ENCODE measurements at places on chromosomes 16 and 17. TPM values are rescaled to one million over a fixed set of nuclear protein-coding genes. Genes with fewer than 3 reads are reported as not detected.
A peak's percentile ranks its signal among the peaks of the same experiment; 100 is the strongest.

The ZFP1 gene
- polyA plus RNA-seq, result 22.7 TPM

The C16orf95 gene
- polyA plus RNA-seq, result 3.9 TPM

DNA sequence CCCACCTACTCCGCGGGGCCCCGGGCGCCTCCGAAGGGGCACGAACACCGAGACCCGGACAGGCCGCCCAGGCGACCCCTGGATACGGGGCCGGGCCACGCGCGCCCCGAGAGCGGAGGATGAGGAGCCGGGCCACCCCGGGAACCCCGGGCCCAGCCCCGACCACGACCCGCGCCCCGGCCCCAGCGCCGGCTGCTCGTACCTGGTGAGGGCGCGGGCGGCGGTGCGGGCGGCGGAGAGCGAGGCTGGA, 192 bp downstream of the FASN start:
- DNase-seq, result no peak

GRCh38 chr17:20121359-20122253, 112.4 kb downstream of the SPECC1 start:
- DNase-seq, result peak; percentile 26

DNA sequence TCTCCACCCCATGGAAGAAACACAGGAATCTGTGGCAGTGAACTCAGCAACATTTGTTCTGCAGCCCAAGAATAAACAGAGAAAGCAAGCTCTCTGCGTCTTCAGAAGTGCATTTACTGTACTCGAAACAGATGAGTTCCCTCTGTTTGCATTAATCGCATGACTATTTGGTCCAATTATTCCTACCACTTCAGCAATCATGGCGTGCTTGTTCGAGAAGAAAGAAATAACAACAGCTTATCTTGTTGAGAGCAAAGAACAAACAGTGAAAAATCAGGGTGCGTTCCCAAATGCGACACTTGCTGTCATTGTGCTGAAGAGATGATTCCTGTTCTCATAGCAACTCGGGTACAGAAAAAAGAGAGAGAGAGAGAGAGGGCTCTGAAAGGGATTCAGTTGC, 445.3 kb upstream of the MAF start:
- DNase-seq, result peak; percentile 46

The SLC16A11 gene
- polyA plus RNA-seq, result 0.74 TPM

DNA sequence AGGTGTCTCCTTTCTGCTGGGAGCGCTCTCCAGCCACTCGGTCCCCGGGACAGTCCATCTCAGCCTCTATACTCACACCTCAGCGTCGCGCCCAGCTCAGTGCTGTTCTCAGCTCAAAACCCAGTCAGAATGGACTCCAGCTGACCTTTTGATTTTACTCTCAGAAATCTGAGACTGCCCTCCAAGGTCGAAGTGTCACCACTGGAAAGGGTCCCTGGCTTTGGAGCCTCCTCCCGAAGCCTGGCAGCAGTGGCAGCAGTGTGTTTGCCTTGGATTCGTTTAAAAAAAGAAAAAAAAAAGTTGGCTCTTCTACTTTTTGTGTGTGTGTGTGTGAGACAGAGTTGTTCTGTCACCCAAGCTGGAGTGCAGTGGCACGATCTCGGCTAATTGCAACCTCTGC, 10.4 kb downstream of the KLHL36 start:
- DNase-seq, result no peak

The GAST gene
- polyA plus RNA-seq, result not detected

The ZSCAN10 gene
- polyA plus RNA-seq, result not detected

The POLDIP2 gene
- 57.1 TPM for polyA plus RNA-seq

- peak; percentile 80 for DNase-seq
Measured at GRCh38 chr17:50425682-50426471, at the start of gene ACSF2. Gene ACSF2, plus strand, starts transcription at chr17:50426218. Its CDS starts 44 bp downstream, at chr17:50426262.

The CNTNAP4 gene
- 0.21 TPM for polyA plus RNA-seq

DNA sequence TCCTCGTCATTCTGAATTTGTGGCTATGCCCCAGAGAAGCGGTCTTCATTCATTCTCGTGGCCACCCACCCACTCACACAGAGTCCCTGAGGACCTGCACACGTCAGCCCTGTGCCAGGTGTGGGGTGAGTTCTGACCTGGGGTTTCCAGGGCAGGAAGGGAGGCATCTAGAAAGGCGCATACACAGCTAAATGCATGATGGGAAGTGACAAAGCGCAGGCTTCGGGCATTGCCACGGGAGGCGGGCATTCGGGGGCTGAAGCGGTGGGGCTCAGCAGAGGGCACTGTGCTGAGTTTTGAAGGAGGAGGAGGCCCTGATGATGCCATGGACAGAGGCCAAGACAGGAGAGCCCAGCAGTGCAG, 10.9 kb downstream of the UBALD2 start:
- DNase-seq, result no peak

- peak; percentile 88 for DNase-seq
Measured at GRCh38 chr17:48457080-48457836, 27.2 kb upstream of the SKAP1 start.

DNA sequence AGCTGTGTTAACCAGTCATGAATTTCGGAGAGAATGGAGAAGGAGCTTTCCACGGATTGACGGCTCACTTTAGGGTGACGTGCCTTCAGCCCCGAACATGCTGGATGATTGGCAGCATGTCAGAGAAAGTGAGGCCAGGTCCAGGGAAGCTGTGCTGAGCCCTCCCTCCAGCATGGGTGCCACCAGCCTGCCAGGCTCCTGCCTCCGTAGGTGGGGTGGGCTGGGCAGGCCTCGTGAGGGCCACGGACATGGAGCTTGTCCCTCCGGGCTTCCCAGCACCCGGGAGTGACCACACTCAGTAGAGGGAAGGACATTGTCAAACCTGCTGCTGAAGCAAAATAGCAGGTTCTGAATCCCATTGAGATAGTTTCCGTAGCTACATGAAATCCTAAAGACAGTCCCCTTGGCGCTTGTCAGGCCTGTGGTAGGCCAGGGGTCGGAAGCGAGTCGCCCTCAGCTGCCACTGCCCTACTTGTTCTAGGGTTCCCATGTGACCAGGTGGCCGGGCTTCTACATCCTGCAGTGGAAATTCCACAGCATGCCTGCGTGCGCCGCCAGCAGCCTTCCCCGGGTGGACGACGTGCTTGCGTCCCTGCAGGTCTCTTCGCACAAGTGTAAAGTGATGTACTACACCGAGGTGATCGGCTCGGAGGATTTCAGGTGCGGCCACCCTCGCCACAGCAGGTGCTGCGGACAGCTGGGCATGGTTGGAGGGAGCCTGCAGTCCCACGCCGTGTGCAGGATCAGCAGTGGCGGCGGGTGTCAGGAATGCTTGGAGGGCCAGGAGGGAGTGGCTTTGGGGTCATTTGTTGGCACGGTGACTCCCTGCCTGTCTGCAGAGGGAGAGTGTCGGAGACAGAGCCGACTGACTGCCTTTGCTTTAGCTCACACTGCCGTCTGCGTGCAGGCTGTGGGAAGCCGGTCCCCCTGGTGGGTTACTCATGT, 72.3 kb downstream of the SEC14L1 start:
- no peak for DNase-seq

GRCh38 chr16:23414731-23415130, 38.3 kb downstream of the COG7 start:
- no peak for DNase-seq

DNA sequence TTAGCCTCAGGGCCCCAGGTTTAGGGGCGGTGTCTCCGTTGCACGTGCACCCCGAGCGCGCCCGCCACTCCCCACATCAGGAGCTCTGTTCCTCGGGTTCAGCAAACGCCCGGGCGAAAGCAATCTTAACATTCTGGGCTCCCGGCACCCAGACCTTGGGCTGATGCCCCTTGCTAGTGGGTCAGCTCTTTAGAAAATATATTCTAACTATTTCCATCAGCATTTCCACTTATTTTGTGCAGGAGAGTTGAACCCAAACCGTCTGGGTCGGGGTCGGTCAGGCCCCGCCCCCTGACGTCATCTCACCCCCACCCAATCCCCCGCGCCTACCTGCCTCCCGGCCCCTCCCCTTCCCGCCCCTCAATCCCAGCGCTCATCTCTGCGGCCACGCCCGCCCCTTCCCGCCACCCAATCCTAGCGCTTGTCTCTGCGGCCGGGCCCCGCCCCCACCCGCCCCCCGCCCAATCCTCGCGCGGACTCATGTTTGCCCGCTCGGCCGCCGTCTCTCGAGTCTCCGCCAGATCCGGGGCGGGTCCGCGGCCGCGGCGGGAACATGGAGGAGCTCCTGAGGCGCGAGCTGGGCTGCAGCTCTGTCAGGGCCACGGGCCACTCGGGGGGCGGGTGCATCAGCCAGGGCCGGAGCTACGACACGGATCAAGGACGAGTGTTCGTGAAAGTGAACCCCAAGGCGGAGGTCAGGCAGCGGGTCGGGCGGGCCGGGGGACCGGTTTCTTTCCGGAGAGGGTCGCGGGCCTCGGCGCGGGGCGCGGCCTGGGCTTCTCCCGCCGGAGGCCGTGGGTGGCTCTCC, at the start of gene FN3KRP:
Gene FN3KRP, plus strand, starts transcription at position 504 of the 808 bp plus-strand sequence. Its CDS starts 50 bp downstream, at position 554.
- peak; percentile 90 for DNase-seq

The OR1F1 gene
- not detected for polyA plus RNA-seq

The TBC1D3C gene
- not detected for polyA plus RNA-seq

GRCh38 chr16:53646506-53646905, 57.2 kb downstream of the RPGRIP1L start:
- no peak for DNase-seq

The WWP2 gene
- polyA plus RNA-seq, result 35.2 TPM

The PLXDC1 gene
- 6.5 TPM for polyA plus RNA-seq

DNA sequence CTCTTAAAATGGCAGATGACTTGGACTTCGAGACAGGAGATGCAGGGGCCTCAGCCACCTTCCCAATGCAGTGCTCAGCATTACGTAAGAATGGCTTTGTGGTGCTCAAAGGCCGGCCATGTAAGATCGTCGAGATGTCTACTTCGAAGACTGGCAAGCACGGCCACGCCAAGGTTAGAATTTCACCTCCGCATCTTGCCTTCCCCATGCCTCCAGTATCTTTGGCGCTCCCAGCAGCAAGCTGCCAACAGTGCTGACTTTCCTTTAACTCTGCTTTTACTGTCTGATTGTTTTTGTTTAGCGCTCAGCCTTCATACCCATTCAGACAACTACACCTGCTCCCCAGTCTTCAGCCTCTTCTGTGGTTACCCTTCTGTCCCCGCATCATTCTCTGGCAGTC, 2.2 kb downstream of the EIF5A start:
- peak; percentile 20 for DNase-seq

DNA sequence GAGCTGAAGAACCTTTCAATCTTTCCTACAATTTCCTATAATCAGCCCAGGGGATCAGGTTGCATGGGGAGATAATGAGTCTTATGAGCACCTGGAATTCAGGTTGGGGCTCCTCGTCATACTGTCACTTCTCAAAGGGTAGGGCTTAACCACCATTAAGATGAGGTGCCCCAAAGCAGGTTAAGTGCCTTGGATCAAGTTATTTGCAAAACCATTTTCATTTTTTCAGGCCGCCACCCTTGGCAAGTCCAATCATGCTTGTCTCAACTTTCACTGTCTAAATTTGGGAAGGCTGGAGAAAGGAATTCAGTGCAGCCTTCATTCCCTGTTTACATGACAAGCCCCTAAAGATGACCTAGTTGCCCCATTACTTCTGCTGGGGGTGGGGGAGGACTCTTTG, 44.9 kb upstream of the TANGO6 start:
- DNase-seq, result no peak

DNA sequence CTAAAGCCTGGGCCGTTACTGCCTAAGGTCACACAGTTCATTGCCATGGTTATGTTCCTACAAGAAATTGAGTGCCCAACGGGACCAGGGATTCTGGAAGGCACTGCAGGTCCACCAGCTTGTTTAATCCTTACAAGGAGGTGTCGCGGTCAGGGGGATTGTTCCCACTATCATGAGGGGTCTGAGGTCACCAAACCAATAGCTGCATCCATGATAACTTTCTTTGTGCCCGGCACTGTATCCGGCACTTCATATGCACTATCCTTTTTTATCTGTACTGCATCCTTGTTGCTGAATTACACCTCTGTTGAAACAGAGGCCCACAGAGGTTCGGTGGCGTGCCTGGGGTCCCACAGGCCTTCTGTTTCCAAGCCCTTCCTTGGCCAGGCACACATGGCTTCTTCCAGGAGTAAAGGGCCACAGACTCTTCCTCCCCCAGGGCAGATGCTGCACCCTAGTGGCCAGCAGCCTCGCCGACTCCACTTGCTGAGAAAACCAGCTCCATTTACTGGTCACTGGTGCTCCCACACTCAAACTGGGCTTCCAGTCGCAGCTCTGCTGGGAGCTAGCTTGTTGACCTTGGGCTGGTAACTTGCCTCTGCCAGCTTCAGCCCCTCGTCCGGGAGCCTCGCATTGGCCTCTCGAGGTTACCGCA, 82.0 kb upstream of the PLCG2 start:
- peak; percentile 85 for DNase-seq

DNA sequence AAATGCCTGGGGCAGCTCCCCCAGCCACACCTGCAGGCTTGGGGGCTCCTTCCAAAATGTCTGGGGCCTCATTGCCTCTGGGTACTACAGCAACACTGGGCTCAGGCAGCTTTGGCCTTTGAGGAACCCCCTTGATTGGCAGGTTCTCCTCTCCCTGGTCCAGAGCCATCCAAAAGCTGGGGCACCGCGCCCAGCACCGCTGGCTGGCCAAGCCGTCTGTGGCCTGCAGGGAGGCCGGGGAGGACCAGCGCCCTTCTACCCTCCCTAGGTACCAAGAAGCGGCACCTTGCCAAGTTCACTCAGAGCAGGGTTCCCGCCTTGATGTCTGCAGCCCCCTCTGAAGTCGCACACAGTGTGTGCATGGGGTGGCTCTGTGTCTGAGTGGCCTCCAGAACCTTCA, 30.1 kb downstream of the TIMM22 start:
- no peak for DNase-seq

DNA sequence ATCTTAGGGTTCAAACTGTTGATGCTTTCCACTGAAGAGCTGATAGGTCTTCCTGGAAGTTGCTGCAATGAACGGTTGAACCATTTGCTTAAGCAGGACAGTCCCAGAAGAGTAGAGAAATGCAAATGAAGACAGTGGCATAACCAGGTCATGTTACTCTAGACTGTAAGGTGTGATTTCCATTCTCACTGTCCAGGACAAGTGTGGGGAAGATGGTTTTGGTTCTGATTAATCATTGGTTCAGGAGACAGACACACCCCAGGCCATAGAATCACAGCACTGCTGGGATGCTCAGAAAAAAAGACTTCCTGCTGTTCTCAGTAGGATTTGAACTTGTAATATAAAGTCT, 34.8 kb upstream of the XYLT2 start:
- no peak for DNase-seq

The KAT7 gene
- 44.1 TPM for polyA plus RNA-seq

DNA sequence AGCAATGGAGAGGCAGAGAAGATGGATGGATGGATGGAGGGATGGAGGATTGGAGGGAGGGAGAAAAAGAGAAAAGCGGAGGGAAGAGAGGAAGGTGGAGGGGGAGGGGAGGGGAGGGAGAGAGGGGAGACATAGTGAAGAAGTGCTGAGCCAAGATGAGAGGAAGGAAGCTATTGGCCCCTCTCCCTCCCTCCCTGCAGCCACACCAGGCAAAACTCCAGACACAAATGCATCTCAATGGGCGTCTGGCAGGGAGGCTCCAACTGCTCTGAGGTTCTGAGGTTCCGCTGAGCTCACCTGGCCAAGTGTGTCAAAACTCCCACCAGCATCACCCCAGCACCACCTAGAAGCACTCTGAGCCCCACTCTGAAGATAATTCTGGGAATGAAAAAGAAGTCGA, 26.9 kb upstream of the PHB1 start:
- no peak for DNase-seq

GRCh38 chr16:8583732-8584131, 6.6 kb downstream of the TMEM114 start:
- no peak for DNase-seq

All from left lung (tissue), 14 donors.